Ecto neural progenitor cell (in vitro differentiated cells): ENCODE measurements at places on chromosomes 5 and 9.

DNA sequence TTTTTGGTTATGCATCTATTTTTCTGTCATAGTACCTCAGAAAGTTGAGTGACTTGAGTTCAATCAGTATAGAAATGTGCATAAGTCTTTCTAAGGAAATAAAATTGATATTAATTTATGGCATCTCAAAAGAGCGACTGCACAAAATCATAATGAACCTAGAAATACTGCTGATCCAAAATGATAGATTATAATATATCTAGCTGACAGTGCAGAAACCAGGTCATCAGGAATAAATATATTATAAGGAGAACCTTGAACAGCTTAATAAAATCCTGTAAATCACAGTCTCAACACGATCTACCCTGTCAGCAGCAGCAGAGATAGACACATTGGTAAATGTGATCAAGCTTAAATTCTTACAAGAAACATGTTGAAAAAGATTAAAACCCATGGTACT is 1106.6 kb upstream of the CDH18 start:
- no peak for DNase-seq

DNA sequence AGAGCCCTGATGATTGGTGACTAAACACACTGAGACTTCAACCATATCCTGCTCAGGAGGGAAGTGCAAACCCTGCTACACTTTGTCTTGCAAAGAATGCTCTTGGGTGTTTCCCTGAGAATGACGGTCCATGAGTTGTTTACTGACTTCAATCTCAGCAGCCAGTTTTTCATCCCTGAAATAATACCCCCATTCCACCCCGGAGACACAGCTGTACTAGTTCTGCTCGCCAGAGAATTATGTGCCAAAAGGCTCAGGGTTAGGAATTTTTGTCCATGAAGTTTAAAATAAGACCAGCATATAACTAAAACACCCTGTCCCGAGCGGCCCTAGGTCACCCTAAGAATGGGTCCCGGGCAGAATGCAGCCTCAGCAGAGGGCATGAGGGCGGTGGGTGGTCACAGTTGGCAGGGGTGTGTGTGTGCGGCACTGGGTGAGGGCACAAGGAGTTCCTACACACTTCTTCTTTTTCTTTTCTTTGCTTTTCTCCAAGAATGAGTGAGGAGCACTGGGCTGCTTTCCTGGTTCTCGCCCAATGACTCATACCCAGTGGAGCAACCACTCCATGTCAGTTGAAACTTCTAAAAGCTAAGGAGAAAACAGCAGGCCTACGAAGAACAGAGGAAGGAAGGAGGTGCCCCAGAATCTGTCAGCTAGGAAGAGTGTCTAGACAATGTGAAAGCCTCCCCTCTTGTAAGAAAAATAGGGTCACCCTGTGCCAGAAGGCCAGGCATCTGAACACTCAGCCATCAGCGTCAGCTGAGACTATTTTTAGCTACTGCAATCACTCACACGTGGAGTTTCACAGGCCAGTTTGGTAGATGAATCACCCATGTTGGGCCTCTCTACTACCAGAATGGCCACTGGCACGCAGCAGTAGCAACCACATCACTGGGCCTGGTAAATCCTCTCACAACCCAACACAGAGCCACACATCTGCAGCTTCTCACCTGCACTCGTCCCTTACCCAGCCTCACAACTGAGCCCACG is 105.9 kb downstream of the DPYSL3 start:
- no peak for DNase-seq

DNA sequence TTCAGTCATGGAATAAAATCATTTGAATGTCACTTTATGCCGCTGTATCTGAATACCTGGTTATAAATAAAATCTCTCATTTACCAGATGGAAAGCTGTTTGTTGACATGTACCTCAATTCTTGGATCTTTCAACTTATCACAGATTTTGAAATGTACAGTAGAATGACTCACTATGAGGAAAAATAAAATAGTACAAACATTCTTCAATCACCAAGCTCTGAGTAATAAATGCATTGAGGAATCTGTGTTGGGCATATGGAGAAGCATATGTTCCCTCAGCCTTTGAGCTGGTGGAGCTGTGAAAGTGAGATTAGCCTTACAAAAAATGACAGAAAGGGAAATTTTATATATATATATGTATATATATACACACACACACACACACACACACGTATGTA is 175.4 kb downstream of the KIAA0825 start:
- no peak for DNase-seq

- DNase-seq: no peak
These were observed 121.9 kb downstream of the LPAR1 start for GRCh38 chr9:110916403-110916802.

- DNase-seq: peak; percentile 45
These were observed 70.0 kb downstream of the EXOSC2 start for GRCh38 chr9:130763331-130764171.

DNA sequence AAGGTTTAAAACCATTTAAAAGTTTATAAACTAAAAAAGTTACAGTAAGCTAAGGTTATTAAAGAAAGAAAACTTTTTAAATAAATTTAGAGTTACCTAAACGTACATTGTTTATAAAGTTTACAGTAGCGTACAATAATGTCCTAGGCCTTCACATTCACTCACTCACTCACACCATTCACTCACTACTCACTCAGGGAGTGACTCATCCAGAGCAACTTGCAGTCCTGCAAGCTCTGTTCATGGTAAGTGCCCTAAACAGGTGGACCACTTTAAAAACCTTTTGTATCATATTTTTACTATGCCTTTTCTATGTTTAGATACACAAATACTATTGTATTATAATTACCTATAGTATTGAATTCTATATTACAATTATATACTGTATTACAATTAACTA is 190.8 kb upstream of the RASA1 start:
- DNase-seq: no peak

- no peak for DNase-seq
These were observed 151.5 kb downstream of the SLC12A2 start for GRCh38 chr5:128234928-128235641.

DNA sequence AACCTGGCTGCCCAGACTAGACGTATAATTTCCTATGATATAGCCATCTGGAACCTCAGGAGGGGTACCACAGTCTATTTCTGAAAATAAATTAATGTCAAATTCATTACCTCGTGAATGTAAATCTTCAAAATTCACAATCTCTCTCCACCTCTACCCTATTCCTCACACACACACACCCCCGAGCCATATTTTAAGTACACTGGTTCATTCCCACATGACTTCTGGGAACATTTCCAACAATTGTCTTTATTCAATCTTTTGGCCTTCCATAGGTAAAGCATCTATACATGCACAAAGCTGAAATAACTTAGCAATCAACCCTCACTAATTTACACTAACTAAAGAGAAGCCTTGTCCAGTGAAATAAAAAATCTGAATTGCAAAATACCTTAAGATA is 32.7 kb downstream of the SUSD1 start:
- DNase-seq: no peak

- DNase-seq: no peak
These were observed 13.6 kb upstream of the CLTB start for GRCh38 chr5:176429972-176430371.

DNA sequence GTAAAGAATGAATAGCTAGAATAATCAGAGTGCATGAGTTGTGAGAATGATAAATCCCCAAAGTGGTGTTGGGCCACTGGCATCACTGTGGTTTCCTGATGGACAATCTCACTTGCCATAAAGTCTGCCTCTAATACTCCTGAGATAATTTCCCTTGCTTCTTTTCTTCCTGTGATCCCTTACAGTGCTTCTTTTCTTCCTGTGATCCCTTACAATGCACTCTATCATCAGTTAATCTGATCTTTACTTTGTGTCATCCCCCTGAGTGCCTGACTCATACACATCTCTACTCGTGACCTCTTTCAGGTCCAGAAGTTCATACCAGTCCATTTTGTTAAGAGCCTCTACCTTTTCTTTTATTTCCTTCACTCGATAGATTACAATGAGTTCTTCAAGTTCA is 418.3 kb downstream of the HCN1 start:
- no peak for DNase-seq

GRCh38 chr9:91727316-91727861 is 222.6 kb downstream of the ROR2 start:
- peak; percentile 59 for DNase-seq

DNA sequence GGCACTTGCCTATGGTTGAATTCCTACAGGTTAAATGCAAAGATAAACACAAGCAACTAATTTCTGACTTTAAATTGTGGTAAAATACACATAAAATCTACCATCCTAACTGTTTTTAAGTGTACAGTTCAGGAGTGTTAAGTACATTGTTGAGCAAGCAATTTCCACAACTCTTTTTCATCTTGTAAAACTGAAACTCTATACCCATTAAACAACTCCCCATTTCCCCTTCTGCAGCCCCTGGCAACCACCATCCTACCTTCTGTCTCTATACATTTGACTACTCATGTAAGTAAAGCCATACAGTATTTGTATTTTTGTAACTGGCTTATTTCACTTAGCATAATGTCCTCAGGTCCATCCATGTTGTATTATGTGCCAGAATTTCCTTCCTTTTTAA is 38.5 kb upstream of the STX17 start:
- no peak for DNase-seq

- no peak for DNase-seq
These were observed 65.0 kb downstream of the C9orf152 start for GRCh38 chr9:110142868-110143481.

- DNase-seq: no peak
These were observed 16.4 kb upstream of the SPINK6 start for GRCh38 chr5:148186248-148187003.

- peak; percentile 88 for DNase-seq
These were observed 7.0 kb upstream of the EBF1 start for GRCh38 chr5:159106569-159107282.

GRCh38 chr5:115455301-115455707 is 89.3 kb downstream of the FEM1C start:
- no peak for DNase-seq

DNA sequence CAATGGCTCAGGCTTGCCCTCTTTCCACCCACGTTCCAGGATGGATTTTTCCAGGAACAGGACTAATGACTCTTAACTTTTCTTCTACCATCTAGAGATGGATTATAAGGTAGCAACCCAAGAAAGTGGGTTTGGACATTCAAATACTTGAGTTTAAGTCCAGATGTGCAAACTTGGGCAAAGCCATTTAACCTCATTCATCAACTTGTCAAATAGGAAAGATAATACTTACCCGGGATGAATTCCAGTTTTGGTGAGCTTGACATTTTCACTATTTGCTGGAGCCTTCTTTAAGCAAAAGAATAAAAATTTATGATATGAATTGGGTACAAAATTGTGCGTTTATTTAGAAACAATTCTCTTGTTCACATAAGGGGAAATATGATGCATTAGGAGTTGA is 44.3 kb upstream of the ZBED3 start:
- no peak for DNase-seq

DNA sequence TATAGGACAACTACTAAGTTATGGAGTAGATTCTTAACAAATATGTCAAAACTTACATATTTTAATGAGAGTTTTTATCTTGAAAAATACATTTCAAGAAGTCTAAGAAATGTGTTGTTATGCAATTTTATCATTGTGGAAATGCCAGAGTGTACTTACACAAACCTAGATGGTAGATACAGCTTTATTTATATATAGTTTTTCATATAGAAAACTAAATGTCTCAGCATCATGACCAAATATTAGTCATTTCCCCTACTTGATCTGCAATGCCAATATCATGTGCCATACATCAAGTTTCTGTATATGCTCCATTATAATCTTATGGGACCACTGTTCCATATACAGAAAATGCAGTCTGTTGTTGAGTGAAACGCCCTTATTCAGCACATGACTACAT is 28.7 kb downstream of the CAST start:
- DNase-seq: no peak

DNA sequence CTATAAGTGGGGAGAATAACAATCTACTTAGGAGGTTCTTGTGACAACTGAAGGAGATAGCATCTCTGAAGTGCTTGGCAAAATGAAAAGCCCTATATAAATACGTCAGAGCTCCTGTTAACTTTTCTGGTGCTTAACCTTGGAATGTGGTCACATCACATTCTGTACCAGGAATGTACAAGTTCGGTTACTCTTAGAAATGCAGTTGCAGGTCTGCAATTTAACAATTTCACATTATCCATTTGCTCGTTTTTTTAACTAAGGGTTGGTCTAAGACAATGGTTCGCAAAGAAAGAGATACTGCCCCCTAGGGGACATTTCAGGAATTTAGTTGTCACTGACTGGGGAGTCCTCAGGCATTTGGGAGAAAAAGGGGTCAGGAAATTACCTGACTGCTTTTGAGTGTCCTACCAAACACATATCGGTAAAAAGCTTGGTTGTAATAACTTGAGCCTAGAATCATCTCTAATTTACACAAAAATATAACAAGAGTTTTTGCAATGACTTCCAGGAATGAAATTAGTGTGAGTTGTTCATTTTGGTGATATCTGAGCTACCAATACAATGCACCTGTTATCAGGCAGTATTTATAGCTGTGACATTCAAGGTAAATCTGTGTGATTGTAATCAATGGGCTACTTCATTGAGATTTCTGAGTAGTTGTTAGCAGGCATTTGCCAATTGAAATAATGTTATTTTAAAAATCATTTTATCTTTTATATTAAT is 5.4 kb upstream of the HBEGF start:
- DNase-seq: no peak

DNA sequence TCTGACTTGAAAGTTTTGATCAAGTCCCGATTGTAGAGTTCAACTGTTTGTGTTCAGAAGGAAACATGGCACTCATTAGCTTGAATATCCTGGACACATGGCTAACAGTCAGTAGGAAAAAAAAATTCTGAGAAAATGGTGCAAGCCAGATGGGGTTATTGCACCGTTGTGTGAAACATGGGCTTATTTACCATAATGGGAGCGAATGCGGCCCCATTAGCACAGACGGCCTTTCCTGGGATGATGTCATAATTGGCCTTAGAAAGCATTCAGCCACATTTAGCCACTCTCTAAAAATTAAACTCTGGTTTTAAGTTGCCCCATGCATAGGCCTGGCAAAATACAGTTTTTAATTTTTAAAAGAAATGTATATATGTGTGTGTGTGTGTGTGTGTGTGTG is 112.1 kb downstream of the IRX2 start:
- DNase-seq: no peak

GRCh38 chr5:164941132-164941531 is 1435.7 kb downstream of the MAT2B start:
- no peak for DNase-seq

GRCh38 chr9:115396071-115396529 is 278.1 kb upstream of the TNC start:
- no peak for DNase-seq

GRCh38 chr5:168368854-168369253 is 77.4 kb downstream of the WWC1 start:
- DNase-seq: no peak

- no peak for DNase-seq
These were observed 31.7 kb downstream of the CEP72 start for GRCh38 chr5:643811-644271.

DNA sequence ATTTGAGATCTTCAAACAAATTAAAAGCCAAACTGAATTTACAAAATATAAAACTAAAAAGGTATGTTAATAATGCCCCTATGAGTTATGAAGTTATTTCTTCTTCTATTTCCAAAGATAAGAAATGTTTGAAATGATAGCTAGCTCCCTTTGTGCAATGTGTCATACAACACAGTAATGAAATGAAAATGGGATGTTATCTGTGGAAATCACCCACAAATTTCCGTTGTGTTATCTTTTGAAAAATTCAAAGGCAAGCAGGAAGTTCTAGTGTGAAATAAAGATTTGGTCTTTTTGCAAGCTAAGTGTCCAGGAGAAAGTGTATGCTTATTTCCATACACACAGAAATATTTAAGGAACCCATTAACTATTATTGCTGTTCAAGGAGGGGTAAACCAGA is 375.3 kb upstream of the PRR16 start:
- DNase-seq: no peak
